Neural crest cell (in vitro differentiated cells): ENCODE measurements at places on chromosomes 1 and 21.

- no peak for DNase-seq
Measured at GRCh38 chr1:212218911-212219310, 66.3 kb upstream of the PPP2R5A start.

DNA sequence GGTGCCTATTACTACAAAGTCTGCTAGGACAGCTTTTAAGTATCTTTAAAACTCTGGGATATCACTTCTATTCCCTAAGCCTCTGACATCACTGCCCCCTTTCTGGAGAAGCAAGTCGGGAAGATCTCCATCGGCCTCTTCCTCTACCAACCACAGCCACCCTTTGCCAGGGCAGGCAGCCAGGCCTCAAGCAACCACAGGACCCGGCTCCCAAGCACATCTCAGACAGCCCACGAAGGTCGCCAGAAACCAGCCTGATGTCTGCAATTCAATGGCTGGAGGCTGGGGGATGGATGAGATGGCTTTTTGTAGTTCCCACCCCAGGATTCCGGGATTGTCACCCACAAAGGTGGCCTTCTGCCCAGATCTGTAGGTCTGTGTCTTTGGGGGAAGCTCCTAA lies 70.7 kb downstream of the LGR6 start:
- no peak for DNase-seq

- DNase-seq = no peak
Measured at GRCh38 chr1:30659702-30660101, 63.7 kb downstream of the MATN1 start.

- DNase-seq = no peak
Measured at GRCh38 chr1:101843160-101843559, 153.6 kb downstream of the OLFM3 start.

- no peak for DNase-seq
Measured at GRCh38 chr1:92929461-92929860, 31.8 kb downstream of the DIPK1A start.

DNA sequence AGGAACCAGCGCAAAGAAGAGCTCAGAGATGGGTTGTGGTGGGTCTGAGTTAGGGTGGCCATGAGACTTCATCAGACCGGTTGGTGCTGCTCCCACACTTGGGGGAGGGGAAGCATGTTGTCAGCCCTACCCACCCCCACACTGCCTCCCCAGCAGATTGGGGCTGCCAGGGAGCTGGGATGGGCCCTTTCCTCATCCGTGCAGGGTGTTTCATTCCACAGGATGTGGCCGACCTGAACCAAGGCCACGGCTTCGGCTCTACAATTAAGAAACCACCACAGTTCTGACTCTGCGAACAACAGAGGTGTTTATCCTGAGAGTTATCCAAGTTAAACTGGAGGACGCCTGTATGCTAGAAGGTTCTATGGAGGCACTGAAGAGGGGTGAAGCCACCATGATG lies 171.2 kb downstream of the ETS2 start:
- no peak for DNase-seq

DNA sequence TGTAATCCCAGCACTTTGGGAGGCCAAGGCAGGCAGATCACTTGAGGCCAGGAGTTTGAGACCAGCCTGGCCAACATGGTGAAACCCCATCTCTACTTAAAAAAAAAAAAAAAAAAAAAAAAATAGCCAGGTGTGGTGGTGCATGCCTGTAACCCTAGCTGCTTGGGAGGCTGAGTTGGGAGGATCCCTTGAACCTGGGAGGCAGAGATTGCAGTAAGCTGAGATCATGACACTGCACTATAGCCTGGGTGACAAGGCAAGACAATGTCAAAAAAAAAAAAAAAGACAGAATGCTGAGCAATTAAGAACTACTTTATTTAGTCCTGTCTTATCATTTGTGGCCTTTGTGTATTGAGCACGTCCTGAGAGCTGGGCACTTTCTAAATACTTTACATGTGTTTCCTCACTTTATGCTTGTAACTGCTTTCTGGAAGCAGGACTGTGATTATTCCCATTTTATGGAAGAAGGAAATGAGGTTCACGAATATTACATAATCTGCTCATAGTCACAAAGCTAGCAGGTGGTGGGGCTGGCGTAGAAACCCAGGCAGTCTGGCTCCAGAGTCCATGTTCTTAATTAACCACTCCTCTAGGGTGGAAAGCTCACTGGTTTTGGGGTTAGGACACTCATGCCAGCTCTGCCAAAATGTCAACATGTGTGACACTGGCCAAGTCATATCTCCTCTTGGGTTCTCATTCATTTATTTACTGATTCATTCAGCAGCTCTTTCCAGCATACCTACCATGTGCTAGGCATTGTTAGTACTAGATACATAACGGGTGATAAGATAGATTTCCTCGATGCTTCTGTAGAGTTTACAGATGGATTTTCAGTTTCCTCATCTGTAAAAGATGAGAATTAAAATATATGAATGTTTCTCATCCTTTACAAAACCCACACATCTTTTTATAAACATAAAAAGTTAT lies 57.7 kb downstream of the DDR2 start:
- DNase-seq = no peak

- no peak for DNase-seq
Measured at GRCh38 chr1:240522122-240522822, 89.7 kb downstream of the GREM2 start.

DNA sequence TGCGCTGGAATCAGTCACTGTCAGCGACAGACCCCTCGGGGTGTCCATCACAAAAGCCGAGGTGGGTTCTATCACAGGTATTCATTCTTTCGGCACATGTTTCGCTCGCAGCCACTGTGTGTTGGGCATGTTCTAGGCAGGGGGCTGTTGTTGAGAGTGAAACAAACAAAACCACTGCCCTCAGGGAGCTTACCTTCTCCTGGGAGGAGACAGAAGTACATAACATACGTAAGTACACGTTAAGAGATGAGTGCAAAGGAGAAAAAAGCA lies 6.6 kb downstream of the ATF3 start:
- no peak for DNase-seq

- no peak for DNase-seq
Measured at GRCh38 chr1:163170975-163171676, 31.6 kb downstream of the RGS5 start.

DNA sequence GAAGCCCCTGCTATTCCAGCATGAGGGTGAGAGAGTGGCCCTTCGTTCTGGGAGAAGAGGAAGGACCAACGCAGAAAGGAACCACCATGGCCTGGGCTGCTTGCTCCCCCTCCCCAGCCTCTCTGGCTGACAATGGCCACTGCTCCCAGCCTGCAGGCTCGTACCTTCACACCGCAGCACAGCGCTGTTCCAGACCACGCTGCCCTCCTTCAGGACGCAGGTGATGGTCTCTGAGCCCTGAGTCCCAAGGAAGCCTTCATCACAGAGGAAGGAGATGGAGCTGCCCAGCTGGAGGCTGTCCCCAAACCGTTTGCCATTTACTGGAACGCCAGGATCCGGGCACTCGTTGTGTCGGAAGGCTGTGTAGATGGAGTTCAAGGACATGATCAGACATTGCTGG lies 124.9 kb upstream of the HMGB4 start:
- no peak for DNase-seq

- DNase-seq = no peak
Measured at GRCh38 chr1:2141025-2141424, 53.5 kb downstream of the FAAP20 start.

DNA sequence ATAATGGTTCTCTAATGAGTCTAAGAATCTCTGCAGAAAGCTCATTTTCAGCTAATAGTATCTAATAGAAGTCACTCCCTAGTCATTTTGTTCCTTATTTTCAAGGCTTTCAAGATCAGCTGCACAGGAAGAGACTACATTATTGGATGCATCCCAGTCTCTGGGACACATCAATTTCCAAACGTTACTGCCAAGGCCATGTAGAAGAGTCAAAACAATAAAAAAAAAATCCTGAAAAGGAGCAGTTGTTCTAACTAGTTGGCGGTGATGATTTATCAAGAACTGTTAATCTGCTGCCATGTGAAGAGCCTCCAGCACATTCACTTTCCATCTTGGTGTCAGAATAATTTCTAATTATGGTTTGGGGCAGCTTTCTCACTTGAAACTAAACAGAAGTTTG lies 5.7 kb downstream of the DDAH1 start:
- DNase-seq = no peak

- DNase-seq = no peak
Measured at GRCh38 chr1:58204284-58204683, 342.2 kb downstream of the OMA1 start.

DNA sequence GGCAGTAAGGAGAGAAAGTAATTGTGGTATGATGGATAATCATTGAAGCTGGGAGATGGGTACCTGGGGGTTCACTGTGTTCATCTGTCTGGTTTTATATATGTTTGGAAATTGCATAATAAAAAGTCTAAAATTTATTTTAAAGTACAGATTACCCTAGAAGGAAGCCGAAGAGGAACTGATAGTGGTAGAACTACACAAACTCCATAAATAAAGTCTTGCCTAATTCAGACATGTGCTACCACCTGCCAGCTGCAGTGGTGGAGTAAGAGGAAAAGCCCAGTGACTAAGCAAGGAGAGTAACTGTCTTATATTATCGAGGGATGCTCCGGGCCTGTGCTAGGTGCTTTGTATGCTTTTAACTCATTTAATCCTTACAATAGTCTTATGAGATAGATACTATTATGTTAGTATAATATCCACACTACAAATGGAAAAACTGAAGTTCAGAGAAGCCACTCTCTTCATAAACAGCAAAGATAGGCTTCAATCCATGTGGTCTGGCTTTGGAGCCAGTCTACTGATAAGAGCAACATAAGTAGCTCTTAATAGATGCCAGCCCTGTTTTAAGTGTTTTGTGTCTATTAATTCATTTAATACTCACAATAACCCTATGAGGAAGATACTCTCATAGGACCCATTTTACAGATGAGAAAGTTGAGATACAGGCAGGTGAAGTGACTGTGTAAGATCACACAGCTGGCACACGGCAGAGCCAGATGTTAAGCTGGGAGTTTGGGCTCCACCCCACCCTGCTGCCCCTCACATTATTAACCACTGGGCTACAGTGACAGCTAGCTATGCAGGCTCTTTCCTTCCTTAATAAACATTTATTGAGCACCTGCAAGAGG lies 56.8 kb upstream of the HNRNPU start:
- no peak for DNase-seq

DNA sequence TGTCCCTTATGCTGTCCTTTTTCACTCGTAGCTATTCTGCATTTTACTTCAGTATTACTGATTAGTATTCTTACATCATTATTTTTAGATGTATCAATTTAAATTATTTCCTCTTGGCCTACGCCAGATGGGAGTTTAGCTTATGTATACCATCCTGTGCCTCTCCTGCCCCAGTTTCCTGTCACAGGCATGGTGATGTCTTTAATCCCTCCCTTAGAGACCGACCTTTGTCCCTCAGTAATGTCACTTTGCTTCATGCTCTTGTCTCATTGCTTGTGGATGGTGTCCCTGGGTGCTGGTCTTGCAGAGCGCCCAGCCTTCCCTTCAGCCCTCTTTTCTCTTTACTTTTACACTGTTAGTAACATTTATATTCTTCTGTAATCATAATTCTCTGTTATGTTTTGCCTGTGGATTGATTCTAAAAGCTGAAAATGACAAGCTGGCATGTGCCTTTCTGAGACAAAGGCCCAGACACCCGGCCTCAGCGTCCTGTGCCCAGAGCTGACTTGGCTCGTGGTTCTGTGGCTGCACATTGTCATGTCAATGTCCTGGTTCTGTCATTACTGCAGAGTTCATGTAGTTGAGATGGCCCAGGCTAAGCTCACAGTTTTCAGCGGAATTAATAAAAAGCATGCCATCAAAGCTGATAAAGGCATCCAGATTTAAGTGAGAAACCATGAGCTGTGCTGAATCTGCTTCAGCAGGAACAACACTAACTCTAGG lies 100.7 kb downstream of the MTR start:
- no peak for DNase-seq

- peak; percentile 32 for DNase-seq
Measured at GRCh38 chr1:224433701-224434672, 610 bp downstream of the WDR26 start.

- no peak for DNase-seq
Measured at GRCh38 chr21:41953249-41953830, 478 bp downstream of the C2CD2 start.

- DNase-seq = no peak
Measured at GRCh38 chr1:31072304-31072746, 6.8 kb upstream of the PUM1 start.

- no peak for DNase-seq
Measured at GRCh38 chr1:182644886-182645285, 39.5 kb downstream of the RGS8 start.
